ENCODE measurements at places on chromosomes 11 and 22.

- peak; percentile 52 for DNase-seq
Observed at GRCh38 chr11:14331476-14332136, 27.4 kb downstream of the RRAS2 start.

DNA sequence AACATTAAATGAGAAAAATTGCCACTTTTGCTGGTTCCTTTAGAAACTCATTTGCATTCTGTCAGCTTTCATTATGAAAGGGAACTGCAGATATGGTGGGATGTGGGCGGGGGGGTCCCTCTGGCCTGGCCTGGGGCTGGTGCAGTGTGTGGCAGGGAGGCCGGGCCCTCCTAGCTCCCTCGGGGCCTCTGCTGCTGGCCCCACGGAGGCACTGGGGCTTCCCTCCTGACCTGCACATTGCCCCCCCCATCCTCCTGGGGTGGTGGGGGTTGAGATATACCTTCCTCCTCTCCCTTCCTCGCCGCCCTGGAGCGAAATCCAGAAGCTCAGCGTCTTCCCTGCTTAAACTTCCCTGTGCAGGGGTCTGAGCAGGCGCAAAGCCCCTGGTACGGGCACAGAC, 1005.9 kb downstream of the BRD1 start:
- DNase-seq, result no peak

DNA sequence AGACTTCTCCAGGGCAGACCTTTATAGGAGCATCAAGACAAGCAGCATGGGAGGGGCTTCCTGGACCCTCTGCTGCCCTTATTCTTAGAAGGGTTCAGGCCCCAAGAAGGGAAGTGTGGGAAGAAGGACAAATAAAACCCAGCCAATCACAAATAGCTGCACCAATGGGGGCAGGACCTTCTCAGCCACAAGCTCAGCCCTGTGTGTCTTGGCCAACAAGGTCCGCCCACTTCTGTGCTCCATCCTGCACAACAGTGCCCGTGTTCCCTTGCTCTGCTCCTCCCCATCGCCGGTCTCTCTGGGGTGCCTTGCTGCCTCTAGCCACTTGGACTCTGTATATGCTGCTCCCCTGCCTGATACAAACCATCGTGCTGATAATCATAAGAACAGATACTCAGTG, 86.1 kb downstream of the NAT10 start:
- peak; percentile 16 for DNase-seq

DNA sequence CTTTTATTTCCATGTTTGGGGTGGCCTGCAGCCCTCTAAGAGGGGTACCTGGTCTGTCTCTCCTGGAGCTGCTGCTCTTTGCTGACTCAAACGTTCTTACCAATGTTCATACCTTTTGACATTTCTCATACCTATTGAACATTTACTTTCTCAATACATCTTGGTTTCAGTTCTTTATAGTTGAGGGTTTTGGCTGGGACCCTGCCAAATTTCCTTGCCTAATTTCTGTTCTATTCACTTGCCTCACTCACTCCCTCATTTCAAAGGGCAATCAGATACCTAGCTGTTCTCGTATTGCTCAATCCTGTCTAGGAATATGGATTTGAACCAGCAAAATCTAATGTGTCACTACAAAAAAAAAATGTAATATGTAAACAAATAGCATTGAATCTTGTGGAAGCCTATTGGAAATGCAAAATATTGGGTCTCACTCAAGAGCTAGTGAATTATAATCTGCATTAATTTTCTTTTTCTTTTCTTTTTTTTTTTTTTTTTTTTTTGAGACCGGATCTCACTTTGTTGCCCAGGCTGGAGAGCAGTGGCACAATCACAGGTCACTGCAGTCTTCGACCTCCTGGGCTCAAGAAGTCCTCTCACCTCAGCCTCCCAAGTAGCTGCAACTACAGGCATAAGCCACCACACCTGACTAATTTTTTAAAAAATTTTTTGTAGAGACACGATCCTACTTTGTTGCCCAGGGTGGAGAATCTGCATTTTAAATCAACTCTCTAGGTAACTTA, 7.5 kb downstream of the OR6M1 start:
- DNase-seq, result no peak

DNA sequence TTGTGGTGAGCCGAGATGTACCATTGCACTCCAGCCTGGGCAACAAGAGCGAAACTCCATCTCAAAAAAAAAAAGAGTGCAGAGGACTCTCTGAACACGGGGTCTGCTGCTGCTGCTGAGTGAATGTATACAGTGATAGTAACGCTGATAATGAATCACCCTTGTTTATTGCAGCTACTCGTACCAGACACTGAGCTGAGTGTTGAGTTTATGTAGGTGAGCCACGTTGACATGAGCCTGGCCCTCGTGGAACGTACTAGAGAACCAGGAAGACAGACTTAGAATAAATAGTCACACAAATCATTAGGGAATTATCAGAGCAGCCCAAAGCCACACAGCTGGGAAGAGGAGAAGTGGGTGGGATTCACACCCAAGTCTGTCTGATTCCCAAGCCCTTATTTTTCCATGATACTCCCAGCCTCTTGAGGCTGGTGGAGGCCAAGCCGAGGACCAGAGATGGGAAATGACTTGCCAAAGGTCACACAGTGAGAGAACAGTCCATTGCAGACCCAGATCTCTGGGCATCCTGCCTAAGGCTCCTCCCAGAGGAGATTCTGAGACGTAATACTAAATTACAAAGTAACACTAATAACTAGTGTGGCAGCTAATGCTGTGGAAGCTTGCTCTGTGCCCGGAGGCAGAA, 34.8 kb downstream of the MB start:
- DNase-seq, result no peak

DNA sequence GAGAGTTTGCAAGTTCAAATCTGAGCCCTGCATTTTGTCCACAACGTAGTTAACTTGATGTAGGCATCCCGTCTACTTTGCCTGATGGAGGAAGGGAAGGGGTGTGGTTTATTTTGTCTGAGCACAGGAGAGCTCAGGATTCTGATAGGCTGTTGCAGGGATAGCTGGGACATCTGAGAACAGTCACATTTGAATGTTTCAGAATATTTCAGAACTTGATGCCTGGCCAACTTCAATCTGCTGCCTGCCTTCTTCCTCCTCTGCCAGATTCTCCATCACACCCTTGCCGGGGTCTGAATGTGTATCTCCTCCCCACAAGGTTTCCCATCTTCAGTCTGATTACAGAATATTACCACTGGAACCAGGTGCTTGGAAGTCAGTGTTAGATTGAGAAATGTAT, 51.6 kb downstream of the NTM start:
- DNase-seq, result no peak

DNA sequence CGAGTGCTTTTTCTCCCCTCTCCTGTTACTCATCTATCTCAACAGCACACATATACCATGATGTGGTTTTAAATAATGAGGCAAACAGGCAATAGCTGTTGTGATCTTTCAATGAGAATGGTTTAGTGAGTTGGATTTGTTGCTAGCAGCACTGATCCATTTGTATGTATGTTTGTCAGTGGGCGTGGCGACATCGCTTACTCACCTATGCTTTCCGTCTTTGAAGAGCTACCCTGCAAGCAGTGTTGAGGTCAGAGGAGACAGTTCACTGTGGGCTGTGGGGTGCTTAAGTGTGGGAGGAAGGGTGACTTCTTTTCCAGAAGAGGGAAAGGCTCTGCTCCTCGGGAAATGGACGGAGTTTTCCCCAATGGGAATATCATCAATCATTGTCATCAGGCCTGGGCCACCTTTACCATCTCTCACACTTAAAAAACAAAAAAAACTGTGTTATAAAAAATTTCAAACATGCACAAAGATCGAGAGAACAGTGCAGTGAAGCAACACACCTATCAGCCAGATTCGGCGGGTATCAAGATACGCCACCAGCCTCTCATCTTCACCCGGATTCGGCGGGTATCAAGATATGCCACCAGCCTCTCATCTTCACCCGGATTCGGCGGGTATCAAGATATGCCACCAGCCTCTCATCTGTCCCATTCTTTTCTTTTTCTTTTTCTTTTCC, 83.8 kb downstream of the TBC1D22A start:
- peak; percentile 25 for DNase-seq

- DNase-seq, result no peak
Observed at GRCh38 chr11:67636962-67637361, 2.6 kb downstream of the TBX10 start.

DNA sequence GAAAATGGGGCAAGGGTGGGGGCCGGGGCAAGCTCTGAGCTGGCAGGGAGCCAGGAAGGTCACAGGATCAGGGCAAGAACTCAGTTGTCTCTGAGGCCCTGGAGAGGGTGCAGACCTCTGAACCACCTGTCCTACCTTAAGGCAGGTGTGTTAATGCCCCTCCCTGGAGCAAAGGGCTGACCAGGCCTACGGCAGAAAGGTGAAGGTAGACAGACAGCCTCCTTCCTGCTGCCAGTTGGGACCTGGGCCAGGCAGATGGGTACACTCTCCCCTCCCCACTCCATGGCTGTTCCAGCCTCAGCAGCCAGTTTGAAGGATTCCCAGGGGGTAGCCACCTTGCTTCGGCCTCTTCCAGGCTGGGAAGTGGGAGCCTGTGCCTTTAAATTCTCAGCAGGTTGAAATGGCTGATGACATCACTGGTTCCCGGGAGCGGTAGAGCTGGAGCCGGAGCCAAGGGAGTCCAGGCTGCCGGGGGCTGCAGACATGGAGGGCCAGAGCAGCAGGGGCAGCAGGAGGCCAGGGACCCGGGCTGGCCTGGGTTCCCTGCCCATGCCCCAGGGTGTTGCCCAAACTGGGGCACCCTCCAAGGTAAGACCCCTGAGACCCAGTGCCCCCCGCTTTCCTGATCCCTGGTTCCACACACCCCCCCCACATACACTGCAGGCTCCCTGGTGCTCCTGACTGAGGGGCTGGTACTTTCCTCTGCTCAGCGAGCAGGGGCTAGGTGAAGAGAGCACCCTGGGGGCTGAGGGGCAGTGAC, at the start of gene INPP5J:
Gene INPP5J, plus strand, starts transcription at position 435 of the 760 bp plus-strand sequence. Its CDS starts 49 bp downstream, at position 484.
- DNase-seq, result no peak

DNA sequence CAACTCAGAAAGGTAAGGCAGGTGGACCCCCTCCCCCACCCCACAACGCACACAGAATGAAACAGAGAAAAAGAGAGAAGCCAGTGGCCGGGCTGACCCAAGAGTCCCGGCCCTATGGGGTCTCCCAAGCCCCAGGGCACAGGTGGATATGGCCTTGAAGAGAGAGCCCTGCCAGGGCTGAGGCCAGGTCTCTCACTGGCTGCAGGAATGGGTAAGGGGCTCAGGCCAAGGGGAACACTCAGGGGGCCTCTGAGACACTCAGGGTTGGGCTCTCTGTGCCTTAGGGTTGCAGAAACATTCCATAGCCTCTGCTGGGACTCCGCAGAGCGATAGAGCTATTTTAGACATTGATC, 98.0 kb downstream of the PDE2A start:
- DNase-seq, result no peak

DNA sequence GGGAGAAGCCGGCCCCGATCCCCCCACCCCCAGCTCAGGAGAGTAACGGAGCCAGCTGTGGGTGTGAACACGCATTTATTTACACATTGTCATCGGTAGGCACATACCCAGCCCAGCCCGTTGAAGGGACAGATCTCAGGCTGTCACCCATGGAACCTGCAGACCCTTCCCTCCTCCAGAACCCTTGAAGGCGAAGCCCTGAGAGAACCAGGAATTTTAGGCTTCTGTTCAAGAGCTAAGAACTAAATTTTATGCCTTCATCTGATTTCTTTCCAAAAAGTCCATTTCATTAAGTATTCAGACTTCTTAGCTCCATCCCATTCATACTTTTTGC, 379 bp upstream of the BRMS1 start:
- DNase-seq, result no peak

DNA sequence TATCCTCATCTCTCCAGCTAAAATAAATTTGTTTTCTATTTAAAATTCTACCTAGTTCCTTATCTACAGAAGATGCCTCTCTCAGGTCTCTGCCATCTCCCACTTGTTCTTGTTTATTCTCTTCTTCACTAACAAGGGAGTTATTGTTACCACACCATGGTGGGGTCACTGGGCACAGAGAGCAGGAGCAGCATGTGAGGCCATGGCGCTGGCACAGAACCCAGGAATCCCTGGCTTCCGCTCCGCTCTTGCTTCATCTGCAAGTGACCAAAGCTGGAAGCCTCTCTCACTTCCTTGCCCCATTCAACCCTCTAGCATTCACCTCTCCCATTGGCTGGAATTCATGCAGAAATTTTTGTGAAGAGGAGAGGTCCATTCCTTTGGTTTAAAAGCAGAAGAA, 190.7 kb upstream of the NCAM1 start:
- DNase-seq, result no peak

DNA sequence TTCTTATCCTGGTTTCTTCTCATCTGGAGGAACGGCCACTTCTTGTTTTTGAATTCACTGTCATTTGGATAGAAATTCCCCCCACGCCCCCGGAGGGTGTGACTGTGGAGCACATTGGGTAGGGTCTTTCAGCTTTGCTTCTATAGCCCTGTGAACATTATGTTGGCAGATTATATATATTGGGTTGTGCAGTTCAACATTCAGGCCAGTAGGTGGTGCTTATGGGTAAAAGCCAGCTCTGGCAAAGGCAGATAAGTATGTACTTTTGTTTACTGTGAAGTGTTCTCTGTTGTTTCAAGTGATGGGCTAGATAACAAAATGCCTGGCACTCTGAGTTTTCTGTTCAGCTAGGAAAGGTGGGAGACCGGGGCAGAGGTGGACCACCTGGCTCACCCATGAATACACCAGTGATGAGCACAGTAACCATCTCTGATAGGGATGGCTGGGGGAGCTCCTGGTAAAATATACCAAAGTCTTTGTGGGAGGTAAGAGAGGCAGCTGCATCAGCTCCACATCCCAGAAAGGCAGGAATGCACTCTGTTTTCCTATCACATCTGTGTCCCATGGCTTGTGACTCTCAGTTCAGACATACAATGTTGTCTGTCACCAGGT, 1348.2 kb upstream of the RAG2 start:
- DNase-seq, result peak; percentile 58

- DNase-seq, result no peak
Observed at GRCh38 chr22:35480627-35481550, 59.7 kb upstream of the RASD2 start.

GRCh38 chr22:39422101-39422500, 22.5 kb downstream of the TAB1 start:
- no peak for DNase-seq

DNA sequence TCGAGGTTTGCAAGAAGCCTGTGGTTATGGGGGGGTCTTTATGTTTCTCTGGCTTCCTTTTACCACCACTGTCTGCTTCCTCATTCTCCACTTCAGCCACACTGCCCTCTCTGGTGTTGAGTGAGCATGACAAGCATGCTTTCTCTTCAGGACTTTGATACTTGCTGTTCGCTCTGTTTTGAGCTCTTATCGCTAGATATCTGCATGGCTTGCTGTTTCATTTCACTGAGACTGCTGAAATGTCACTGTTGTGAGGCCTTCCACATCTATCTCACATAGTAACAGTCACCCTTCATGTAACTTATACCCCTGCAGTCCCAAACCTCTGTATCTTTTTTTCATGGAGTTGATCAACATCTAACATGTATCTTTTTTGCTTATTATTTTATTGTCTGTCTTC, 59.8 kb downstream of the TMEM135 start:
- DNase-seq, result peak; percentile 41

Measured in suppressor macrophage (primary cell).